Hematopoietic multipotent progenitor cell treated with erythropoietin and hydrocortisone succinate and interleukin-3 and kit ligand, for 17 days (in vitro differentiated cells): ENCODE measurements at places on chromosomes 12 and 14.

DNA sequence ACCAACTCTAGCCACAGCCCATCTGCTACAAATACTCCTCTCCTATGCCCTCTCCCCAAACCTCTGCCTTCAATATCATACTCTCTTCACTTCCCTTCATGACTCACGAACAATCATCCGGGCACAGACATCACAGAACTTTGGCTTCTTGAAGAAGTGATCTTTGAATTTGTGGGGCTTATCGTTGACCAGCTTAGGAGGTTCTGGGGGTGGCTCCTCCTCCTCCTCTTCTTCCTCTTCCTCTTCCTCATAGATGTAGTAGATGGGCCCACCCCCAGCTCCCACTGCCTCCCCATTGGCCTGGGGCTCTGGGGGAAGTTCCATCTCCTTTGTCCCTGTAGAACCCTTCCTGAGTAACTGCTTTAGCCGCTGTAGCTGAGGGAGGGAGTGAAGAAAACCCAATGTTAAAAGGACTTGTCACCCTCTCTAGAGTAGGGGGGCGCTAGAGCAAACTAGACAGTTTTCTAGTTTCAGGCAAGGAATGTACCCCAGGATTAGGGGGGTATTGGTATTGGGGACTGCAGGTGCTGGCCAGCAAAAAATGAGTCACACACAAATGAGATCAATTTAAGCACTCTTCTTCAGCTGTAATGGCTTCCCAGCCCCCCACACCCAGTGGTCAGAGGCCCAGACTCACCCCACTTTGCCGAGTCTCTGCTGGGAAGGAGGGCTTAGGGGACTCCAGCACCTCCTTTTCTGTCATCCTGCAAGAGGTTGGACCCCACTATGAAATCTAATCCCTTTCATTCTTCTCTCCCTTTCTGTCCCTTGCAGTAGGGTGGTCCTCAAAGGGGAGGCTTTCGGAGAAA lies 1.8 kb downstream of the STAC3 start:
- no peak for DNase-seq

GRCh38 chr12:56157201-56158028 lies 744 bp upstream of the MYL6 start:
- no peak for DNase-seq

DNA sequence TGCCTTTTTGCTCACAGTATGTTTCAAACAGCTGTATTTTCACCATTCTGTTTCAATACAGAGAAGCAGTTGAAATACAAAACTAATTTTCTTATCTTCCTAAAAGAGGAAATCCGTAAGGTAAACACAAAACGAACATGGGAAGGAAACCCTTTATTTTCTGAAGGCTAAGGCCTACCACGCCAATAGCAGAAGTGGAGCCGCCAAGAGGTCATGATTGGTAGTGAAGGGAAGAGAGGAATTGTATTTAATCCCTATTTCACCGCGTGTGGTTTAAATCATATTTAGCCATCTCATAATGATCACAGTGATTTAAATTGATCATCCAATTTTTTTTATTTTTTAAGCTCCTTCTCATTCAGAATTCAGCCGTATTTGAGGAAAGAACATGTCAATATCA lies 398.2 kb downstream of the PRKD1 start:
- no peak for DNase-seq

GRCh38 chr12:68119724-68120211 lies 39.8 kb downstream of the IFNG start:
- DNase-seq: no peak

GRCh38 chr14:69713209-69713781 lies 53.6 kb upstream of the SRSF5 start:
- DNase-seq: no peak

DNA sequence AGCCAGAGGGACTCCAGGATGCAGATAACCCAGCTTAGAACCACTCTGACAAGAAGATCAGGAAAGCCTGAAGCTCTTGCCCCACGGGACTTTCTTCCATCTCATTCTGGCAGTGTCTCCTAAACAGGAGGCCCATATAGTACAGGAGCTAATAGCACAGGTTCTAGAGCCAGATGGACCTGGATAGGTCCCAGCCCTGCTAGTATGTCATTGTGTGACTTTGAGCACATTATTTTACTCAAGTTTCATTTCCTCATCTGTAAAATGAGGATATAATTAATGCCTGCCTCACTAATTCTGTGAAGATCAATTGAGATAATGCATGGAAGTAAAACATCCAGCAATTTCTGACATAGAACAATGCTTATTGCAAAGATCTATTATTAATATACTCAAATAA lies 66.5 kb upstream of the GZMB start:
- no peak for DNase-seq

GRCh38 chr12:57897286-57897974 lies 43.9 kb upstream of the ATP23 start:
- DNase-seq: no peak

DNA sequence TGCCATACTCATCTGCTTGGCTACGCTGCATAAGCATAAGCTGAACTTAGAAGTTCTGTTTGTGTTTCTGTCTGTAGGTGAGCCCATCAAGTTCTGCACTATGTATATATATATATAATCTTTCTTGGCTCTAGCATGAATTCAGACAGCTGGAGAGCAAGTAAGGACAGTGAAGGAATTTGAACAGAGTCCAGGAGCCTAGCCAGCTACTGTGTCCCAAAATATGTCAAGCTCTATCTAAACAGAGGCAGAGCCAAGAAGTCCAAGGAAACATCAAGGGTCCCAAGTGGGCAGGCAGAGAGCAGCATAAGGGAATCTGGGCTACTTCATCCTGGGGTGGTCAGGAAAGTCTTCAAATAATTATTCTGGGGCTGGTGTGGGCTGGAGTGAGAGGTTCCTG lies 118.5 kb upstream of the NPAS3 start:
- no peak for DNase-seq

DNA sequence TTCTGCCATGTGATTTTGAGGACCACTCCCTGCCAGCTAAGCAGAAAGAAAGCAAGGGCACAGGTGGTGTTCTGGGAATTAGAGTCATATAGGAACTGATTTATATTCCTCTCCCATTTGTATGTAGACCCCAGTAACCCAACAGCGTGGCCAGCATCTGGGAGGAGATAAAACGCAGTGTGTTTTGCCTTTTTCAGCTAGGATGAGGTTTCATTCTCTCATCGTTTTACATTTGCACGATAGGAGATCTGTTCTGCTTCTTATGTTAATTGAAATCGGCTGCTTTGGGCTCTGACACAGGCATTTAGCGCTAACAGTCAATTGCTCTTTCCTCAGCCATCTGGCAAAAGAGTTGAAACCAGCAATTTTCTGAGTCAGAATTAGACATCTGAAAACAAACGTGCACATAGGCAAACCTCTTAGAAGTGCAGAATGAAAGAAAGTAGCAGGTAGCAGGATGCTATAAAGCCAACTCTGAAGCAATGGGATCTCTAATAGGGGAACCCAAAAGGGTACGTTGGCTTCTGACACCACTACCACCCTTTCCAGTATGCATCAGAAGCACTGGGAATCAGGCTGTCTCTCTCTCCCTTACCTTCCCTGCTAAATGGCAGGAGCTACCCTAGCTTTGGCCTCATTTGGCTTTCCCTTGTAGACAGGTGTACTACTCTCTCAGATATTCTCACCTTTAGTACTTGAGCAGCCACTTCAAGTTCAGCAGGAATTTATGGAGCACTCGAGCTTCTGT lies 219.1 kb downstream of the PHLDA1 start:
- DNase-seq: no peak

DNA sequence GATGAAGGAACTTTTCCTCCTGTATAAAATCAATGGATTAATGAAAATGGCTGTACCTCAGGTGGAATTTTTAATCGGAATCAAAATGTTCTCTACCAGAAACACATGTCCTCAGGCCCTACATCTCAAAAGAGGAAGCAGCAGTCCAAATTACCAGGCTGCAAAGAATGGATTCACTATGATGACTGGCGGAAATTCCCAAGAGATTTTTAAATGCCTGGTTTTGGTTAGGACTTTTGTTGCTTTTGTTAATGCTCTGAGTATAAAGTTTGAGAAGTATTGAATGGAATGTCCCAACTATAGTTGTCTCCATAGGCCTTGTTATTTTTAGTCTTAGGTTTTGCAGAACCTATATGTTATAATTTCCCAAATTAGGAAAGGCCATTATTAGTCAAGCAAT lies 11.2 kb upstream of the IFNG start:
- no peak for DNase-seq

DNA sequence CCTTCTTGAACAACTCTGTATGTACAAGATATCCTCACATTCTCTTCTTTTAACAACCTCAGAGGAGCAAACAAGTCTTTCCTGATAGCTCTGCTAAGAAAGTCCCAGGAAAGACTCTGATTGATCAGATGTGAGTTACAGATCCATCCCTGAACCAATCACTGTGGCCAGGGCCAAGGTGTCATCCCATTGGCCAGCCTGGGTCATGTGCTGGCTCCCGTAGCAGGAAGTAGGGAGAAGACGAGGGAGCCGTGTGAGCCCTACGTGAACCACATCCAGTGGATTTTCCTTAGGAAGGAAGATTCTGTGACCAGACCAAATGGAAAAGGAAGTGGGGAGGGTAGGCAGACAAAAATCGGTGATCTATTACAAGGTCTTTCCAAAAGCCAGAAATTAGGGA lies 5.6 kb downstream of the P2RX7 start:
- no peak for DNase-seq

DNA sequence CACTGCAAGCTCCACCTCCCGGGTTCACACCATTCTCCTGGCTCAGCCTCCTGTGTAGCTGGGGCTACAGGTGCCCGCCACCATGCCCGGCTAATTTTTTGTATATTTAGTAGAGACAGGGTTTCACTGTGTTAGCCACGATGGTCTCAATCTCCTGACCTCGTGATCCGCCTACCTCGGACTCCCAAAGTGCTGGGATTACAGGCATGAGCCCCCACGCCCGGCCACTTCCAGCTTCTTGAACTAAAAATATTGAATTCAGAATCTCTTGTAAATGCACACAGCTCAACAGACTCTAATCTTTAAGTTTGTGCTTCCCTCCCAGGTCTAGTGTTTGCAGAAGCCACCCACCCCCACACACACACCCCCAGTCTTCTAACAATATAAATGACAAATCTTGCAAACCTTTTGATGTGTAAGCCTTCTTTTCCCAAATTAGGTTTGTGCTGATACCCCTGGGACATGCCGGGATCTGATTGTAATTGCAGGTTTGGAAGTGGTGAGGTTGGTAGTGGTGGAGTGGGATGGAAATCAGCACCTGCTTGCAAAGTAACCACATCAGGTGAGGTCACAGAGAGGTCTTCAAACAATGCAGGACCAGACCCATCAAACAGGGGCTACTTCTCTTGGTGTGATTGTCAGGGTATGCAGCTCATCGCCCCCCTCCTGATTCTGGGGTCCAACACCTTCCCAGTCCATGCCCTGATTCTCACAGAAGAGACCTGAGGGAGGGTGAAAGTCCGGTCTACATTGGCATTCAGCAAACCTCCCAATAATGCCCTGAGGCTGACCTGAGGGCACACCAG lies 51.4 kb upstream of the GPR132 start:
- DNase-seq: no peak

DNA sequence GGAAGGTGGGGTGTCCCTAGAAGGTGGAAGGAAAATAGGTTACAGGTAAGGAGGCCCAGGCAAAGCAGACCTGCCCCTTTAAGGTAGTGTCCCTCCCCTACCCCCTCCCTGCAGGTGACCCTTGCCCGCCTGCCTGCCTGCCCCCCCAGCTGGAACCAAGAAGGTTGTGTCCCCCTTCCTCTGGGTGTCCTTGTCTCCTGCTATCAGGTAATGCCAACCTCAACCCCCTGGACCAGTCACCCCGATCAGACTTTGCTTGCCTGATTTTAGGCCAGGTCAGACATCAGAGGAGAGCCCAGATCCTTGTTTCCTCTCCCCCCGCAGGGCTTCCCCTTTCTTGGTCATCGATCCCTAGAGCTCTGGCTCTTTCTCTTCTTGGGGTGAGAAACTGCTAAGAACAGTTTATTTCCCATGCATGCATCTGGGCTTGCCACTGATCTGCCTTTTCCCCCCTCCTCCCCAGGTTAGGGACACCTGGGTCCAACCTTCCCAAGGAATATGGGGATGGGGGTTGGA lies at the start of gene SLC39A5:
Gene SLC39A5 (plus strand): TSS at position 136 of the 516 bp plus-strand sequence. CDS start 1,224 bp downstream, outside the sequence.
- no peak for DNase-seq

DNA sequence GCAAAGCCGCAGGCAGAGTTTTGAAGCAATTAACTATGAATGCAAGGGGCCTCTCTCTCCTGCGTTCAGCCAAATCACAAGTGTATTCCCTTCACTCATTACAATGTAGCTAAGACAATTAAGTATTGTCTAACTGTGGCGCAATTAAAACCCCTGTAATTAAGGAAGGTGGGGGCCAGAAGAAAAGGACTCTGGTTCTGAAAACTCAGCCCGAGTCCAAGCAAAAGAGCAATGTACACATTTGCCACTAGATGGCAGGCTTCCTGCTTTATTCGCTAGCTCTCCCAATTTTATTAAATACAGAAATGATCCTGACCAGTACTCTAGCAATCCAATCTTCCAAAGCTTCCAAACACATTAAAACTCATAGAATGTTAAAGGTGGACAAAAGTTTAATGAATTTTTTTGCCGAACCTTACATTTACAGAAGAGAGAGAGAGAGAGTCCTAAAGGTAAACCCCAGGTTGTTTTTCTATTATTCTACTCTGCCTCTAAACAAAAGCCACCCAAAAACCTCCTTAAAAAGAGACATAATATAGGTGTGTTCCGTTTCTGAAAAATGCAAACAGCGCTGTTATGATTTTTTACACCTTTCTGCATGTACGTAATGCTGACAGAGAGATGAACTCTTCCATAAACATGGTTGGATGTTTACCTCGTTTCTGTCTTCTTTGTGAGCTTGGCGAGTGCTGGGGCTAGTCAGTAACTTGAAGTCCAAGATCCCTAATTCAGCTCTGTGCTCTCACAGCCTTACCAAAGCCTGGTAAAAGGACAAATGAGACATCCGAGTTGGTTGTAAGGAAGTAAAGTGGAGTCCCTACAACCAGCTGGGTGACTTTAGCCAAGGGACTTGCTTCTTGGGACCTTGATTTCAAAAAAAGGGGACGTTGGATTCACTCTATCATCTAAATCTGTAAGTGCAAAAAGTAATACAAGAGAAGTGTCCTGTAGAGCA lies 50.9 kb upstream of the VASH1 start:
- DNase-seq: peak; percentile 60

GRCh38 chr14:59202031-59202430 lies 13.6 kb downstream of the DAAM1 start:
- DNase-seq: no peak

DNA sequence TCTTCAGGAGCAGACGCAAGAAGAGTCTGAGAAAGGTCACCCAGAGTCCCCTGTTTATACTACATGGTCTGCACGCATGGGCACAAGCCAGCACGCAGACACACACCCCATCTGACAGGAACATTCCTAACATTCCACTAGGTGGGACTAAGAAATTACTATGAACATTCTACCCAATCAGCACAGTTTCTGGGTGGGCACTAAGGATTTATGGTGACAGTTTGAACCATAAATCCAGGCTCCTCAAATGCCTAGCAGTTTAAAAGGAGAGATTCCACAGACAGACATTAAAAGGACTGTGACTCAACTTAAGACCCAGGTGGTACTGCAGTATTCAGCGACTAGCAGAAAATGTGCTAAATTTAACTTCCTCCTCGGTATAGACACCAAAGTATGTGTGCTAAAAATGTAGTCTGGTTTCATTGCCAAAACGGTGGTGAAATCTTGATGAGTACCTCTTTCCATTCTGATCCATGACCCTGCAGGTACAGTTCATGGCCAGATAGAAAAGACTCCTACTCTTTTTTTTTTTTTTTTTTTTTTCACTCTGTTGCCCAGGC lies 16.2 kb downstream of the ABHD4 start:
- no peak for DNase-seq
